ENCODE measurements at places on chromosomes 6 and 20.

DNA sequence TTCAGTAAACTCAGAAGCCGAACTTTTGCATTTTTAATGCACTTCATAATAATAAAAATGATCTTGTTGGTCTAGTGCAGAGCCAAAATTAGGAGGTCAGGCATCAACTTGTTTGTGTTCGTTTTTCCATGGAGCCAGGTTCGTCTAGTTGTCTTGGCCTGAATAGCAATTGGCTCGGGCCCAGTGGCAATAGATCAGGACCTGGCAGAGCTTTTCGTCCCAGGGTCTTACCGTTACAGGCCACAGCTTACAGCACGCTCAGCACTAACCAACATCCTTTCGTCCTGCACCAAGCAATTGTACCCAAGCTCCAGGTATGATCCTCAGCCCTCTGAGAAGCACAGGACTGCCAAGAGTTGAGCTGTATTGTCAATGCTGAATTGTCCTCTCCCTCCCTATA is 240.5 kb upstream of the PLN start:
- no peak for DNase-seq

DNA sequence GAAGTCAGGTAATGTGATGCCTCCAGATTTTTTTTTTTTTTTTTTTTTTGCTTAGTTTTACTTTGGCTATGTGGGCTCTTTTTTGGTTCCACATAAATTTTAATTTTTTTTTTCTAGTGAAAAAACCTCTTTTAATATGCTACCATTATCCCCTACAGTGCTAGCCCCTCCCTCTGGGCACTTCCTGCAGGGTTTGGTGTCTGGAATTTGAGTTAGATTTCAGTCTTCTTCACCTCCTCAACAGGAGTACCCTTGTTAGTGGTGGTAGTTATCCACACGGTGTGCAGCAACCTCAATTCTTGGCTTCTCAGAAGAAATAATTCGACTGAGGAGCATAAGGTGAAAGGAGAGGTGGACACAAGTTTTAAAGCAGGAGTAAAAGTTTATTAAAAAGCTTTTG is 128.8 kb upstream of the SYNCRIP start:
- DNase-seq, result no peak

- no peak for DNase-seq
Observed at GRCh38 chr6:47924001-47924400, 142.2 kb downstream of the OPN5 start.

- DNase-seq, result no peak
Observed at GRCh38 chr6:123009059-123009458, 13.0 kb downstream of the CLVS2 start.

DNA sequence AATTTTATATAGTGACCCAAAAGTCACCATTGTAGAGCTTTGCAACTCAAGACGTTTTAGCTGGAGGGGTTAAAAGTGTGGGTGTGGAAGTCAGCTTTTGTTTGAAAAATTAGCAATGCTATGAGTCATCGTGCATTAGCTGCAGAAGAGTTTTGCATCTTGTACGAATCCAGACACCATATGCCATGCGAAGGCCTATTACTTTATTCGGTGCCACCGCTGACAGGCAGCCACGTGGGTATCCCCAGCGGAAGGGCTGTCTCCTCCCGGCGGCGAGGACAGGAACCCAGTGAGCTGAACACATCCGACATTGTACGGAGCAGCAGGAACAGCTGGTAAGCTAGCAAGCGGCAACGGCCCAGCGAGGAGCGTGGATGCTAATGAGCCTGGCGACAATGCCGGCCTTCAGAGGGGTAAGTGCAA is 84.4 kb downstream of the INSM1 start:
- DNase-seq, result peak; percentile 75

DNA sequence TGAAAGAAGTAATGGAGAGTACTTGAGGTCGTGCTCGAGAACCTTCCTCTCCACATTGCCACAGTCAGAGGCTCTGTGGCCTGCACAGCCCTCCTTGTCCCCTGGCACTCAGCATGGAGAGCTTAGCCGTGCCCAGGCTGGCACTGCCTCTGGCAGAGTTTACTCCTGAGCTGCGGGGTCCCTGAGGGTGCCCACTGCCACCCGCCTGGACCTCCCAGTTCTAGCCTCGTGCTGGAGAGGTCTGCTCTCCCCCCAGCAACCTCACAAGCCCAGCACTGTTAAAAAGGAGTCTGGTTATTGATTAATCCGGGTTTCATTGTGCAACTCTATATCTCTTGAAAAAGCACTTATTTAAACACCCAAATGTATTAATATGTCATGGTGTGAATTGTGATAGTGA is 226.8 kb downstream of the TMEM242 start:
- DNase-seq, result no peak

DNA sequence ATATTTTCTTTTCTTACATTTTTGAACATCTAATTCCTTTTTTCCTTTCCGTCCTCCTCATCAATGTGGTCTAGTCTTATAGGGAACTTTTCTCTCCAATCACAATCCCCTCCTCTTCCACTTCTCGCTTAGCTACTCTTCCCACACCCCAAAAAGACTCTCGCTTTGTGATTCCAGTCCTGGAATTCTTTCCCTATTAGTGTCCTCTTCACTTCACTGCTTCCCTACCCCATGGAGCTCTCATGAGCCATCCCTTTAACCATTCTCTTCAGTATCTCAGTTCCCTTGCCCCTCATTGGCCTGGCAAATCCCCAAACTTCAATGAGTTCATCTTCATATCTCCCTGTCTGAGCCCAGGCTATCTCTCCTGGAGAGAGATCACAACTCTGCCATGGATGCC is 55.3 kb upstream of the CEP85L start:
- DNase-seq, result no peak

DNA sequence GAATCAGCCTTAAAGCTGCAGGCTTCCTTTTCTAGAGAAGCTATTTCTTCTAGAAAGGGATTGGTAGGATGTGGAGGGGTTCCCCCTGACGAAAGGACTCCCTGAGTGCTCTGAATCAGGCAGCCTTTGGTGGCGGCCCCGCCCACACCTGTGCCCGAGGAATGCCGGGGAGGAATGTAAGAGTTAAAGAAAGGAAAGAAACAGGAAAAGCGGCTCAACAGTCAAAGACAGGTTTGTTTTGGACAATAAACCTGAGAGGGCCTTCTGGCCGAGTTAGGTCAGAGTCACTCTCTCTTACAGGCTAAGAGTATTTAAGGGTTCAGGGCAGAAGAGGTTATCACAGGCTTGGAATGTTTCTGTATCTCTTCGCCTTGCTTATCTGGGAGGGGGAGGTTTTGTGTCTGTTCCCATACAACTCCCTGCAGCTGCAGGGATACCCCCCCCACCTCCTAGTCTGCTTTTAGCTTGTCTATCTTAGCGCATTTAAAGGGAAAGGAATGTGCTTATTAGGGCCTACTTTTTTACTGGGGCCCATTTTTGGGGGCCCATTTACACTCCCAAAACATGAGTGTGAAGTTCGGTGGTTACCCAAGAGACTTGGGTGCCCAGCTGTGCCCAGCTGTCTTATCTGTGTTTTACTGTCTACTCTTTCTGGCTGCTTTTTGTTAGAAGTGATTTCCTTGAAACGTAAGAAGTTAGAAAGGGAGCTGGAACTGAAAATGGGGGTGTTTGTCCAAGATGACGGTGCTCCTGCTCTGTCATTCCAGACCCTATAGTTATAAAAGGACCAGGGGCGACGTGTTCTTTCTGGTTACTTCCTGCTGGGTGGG is 32.8 kb downstream of the DYNLT1 start:
- DNase-seq, result no peak

GRCh38 chr20:48667889-48668413 is 159.8 kb downstream of the PREX1 start:
- no peak for DNase-seq

DNA sequence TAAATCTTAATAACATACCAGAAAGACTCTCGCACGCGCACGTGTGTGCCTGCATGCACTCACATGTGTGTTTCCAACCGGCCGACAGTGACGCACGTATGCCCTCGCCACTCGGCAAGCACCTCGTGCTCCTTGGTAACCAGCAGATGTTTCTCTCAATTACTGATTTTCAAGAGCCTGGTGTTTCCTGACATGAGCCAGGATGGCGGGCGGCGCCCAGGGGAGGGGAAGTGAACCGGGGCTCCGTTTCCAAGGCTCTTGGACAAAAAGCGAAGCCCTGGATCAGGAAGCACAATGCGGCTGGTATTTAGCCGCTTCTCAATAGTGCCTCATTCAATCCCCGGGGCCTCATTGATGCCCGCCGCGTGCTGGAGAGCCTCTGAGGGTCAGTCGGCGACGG is 37.7 kb downstream of the PMEPA1 start:
- no peak for DNase-seq

- DNase-seq, result no peak
Observed at GRCh38 chr20:30286157-30286556, 971.3 kb upstream of the DEFB115 start.

DNA sequence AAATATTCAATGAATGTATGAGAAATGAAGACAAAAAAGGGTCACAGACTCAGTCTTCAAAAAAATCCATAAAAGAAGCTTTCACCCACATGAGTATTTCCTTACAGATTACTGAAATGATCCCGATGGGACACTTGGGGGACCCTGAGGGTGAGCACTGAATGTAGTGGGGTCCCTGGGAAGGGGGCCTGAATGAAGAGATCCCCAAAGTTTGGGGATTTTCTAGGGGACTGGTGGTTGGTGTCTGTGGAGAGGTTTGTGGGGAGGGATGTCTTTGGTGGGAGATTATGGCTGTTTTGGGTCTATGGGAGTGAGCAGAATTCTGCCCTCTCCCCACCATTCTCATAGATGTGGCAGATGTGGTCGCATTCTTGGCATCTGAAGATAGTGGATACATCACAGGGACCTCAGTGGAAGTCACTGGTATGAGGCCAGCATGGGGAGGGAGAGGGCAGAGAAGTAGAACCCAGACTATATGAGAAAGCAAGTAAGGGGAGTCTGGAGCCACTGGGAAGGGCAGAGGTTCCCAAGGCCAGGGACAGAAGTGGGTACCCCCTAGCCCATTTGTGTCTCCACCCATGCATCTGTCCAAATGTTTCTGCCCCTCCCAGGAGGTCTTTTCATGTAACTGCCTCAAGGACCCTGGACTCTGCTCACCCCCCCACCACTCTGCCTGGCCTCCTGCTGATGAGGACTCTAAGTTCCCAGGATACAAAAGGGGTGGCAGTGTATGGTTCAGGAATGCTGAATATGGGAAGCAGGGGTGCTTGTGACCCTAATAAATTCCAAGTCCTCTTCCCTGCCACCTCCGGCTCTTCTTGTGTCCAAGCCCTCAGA is 1.8 kb downstream of the HSD17B8 start:
- no peak for DNase-seq

- no peak for DNase-seq
Observed at GRCh38 chr6:122839906-122840305, 50.8 kb downstream of the SMPDL3A start.

DNA sequence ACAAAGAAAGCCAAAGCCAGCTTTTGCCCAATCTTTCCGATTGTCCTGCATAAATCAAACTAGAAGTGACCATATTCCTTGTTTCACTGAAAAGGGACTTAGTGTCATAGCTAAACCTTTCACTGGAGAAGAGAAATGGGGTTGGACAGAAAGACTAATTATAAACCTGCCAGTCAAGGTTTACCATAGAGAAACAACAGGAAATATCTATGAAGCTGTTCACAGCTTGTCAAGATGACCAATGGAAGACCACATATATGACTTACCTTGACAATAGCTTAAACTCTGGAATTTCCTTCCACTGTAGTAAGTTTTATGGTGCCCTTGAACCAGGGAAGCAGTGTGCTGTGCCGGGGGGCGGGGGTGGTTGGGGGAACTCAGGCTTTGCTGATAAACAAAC is 107.7 kb upstream of the PHACTR1 start:
- DNase-seq, result no peak

DNA sequence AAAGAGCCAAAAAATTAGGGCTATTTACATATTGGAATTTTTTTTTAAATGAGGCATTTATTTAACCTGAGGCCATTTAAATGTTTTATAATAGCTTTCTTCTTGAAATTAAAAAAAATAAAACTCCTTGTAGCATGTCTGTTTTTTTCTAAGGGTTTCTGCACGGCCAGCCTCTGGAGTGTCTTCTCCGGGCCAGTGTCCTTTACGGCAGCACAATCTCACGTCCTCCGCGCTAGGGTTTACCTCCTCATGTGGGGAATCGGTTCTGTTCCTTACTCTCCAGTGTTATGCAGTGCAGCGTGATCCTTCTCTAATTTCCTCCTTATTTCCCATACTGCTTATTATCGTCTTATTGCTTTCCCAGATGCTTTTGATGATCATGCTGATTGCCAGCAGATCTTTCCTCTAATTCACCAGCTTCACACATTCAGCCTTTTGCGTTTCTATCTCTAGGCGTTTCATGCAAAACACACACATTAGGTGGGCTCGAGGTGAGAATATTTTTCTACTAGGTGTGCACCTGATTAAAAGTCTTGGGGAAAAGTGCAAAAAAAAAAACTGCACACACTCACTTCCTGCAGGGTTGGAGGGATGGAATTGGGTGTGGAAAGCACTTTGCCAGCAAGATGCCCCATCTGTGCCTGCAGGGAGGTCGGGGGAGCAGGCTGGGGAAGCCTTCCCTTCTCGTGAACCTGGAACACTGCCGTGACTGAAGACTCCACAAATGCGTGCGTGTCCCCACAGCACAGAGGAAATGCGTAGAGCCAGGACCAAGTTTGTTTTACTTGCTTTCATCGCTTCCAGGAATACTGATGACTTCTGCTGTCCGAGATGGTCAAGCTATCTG is 56.1 kb downstream of the PSMG4 start:
- peak; percentile 17 for DNase-seq

- no peak for DNase-seq
Observed at GRCh38 chr20:2804852-2805688, 4.6 kb upstream of the CPXM1 start.

DNA sequence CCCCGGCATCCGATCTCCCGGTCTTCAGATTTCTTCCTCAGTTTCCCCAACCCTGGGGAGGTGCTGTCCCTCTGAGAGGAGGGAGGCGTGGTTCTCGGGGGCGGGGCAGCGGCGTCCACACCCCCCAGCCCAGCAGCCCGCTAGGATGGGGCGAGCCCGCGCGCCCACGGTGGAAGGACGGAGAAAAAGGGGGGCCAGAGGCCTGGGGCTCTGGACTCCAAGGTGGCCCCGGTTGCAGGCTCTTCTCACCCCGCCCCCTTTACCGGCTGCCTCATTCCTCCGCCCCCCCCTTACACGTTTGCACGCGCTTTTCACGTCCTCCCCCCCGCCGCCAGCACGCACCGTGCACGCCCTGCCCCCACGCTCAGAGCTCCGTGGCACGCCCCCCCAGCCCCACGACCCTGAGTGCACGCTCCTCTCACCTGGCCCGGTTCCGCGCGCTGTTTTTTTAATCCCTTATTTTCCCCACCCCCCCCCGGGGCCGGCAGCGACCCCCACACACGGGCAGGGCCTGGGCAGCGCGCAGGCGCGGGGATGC is 402 bp downstream of the ZBTB12 start:
- DNase-seq, result peak; percentile 88

DNA sequence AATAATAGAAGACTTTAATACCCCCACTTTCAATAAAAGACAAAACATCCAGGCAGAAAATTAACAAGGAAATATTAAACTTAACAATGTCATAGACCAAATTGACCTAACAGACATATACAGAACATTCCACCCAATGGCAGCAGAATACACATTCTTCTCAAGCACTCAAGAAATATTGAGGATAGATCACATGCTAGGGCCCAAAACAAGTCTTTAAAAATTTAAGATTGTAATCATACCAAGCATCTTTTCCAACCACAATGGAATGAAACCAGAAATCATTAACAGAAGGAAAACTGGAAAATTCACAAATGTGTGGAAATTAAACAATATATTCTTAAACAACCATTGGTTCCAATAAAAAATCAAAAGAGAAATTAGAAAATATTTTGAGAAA is 161.0 kb downstream of the COL12A1 start:
- DNase-seq, result no peak

- DNase-seq, result no peak
Observed at GRCh38 chr6:26179675-26180074, 92.4 kb downstream of the HFE start.
